Liver (tissue), 10 donors: ENCODE measurements at places on chromosomes 5 and 9. TPM values are rescaled to one million over a fixed set of nuclear protein-coding genes. Genes with fewer than 3 reads are reported as not detected.

- DNase-seq = no peak
These were observed 125.5 kb upstream of the IFNE start for GRCh38 chr9:21607576-21607975.

Gene PCDHGA10
- 1.2 TPM for polyA plus RNA-seq

DNA sequence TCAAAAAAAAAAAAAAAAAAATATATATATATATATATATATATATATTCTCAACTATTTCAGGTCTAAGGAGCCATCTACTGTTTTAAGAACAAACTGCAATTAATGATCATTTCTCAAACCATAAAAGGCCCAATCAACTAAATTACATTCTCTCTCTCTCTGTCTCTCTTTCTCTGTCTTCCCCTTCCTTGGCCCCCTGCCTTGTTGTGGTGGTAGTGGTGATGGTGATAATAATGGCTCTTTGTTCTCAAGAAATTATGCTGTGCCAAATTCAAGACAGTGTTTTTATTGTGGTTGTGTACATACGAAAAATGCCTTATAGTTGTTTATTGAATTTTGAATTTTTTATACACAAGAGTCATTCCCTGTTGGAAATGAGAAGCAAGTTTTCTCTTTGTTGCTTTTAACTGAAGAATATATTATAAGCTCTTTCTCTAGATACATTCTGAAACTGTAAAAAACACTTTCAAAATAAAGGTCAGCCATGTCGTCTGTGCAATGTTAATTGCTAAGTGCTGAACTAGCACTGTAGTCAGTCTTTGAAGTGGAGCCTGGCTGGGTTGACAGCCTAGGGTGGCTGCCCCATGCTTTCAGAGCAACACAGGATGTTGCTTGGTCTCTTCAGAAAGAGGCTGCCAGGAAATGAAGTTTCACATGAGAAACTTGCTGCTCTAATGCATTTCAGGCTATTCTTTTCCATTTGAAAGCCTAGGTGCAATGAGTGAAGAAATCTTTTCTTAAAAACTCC lies 96.0 kb downstream of the HINT1 start:
- no peak for DNase-seq

Gene C8G
- polyA plus RNA-seq = 1,117 TPM

DNA sequence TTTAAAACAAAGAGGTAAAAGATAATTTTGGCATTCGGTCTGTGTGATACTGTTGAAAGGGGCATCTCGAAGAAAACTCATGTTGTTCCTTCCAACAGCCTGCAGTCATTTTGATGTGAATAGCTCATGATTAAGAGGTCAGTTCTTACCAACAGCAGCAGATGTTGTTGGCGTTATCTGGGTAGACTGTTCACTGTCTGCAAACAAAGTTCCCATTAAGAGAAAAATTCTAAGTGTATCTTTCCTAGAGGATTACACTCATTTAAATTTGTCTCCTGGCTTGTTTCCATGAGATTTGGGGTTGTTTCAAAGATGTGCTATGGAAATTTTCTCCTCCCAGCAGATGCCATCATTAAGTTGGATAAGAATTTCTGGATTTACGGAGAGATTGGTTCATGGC lies 138.2 kb upstream of the RORB start:
- no peak for DNase-seq

- no peak for DNase-seq
These were observed 15.0 kb downstream of the ANKRD33B start for GRCh38 chr5:10578869-10579268.

GRCh38 chr5:65100911-65101631 lies 332.3 kb downstream of the CWC27 start:
- peak; percentile 57 for DNase-seq

Gene SLC36A1
- 1.6 TPM for polyA plus RNA-seq

DNA sequence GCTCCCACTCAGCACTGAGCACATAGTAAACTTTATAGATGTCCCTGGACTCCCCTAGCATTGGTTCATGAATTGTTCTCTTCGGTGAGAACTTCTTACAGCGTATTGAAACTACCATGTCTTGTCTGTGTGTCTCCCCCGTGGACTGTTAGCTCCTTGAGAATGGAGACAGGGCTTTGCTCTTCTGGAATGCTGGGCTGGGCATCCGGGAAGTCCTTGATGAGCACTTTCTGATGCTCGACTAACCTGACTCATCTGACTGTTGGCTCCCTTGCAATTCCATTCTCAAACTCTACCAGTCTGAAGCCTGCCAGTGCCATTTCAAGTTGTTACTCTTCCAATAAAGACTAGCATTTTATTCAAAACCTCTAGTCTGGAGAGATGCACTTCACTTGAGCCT lies 15.0 kb upstream of the PFDN1 start:
- DNase-seq = no peak

- DNase-seq = no peak
These were observed 101.3 kb downstream of the NUDT12 start for GRCh38 chr5:103461243-103461642.

Gene CXXC5
- polyA plus RNA-seq = 40.6 TPM

DNA sequence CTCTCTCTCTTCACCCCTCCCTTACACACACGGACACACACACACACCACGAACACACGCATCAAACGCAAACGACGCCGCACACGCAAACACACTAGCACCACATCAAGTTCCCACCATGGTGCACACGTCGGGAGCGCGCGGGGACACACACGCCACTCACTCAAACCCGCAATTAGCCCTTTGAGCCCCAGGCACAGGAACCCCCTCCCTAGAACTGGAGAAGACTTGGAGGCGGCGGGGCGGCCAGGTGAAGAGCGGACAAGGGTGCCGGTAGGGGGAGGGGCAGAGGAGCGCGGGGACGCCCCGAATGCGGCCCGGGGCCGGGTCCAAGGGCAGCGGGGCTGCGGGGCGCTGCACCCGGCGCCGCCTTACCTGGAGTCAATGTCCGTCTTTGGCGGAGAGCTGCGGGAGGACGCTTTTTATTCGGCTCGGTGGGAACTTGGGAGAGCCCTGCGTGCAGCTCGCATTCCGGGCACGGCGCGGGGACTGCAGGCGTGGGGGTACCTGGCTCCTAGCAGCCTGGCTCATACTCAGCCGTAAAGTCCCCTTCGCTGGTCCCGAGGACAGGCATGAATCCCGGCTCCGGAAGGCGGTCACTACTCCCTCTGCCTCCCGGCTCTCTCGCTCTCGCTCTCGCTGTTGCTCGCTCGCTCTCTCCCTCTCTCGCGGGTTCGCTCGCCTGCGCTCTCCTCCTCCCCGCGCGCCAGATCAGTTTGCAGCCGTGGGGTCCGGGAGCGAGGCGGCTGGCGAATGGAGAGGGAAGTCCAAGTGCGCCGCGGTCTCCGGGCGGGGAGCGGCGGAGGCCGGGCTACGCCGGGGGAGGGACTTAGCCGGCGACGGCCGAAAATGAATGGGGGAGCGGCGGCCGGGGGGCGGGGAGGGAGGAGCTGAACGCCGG lies at the start of gene BRINP1:
TSS of gene BRINP1 (minus strand) at position 755 of the 901 bp plus-strand sequence. CDS start 56,080 bp downstream, outside the sequence.
- no peak for DNase-seq

GRCh38 chr9:15369238-15369637 lies 53.4 kb upstream of the SNAPC3 start:
- no peak for DNase-seq

Gene IL4
- not detected for polyA plus RNA-seq

DNA sequence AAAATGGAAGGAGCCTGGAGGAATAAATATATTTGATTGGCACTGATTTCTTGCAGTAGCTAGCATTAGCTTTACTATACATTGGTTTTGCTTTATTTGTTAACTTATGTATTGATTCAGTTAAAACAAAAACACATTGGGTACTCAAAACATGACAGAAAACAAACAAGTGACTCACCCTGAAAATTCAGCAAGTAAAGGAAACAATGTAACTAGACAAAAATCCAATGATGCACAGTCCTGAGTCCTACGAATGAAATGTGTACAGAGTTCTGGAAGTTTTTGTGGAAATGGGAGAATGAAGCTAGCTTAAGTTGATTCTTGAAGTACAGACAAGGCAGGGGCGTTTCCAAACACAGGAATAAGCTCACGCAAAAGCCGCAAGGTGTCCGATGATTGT lies 175.0 kb downstream of the ELAVL2 start:
- DNase-seq = no peak

DNA sequence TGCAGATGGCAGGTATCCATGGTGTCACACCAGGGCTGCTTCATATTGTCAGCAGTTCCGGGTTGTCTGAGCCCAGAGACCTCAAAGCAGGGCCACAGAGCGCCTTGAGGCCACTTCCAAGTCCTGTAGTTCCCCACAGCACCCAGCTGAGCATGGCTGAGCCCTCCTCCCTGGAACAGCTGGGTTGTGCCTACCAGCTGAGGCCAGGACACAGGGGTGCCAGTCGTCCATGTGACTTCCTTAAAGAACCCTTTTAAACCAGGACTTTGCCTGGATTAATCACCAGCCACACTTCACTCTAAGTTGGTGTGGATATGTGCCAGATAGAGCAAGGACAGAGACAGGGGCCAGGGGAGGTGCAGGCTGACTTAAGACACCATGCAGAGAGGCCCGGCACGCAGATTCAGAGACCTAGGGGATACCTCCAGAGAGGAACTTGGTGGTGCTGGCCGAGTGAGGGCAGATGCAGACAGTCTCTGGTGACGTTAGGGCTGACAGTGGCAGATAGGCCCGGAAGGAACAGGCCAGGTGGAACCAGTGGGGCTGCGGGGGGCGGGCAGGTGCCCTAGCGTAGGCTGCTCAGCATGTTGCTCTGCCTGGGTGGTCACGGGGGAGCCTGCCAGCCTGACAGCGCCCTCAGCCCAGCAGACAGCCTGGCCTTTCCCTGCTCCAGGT lies 142.7 kb downstream of the CACNA1B start:
- no peak for DNase-seq

DNA sequence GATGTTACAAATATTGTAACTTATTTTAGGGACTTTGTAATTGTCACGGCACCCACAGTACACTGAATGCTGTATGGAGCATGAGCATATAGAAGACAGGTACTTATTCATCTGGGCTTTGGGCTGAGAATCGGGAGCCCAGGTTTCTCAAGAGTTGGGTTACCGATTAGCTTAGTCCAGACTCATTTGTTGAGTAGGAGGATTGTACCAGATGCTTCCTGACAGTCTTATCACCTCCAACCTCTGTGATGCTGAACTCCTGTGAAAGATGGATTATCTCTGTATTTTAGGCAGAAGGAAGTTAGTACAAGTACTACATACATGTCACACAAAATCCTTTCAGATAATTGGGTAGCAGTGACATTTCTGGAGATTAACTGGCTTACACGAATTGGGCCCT lies 79.2 kb downstream of the SV2C start:
- no peak for DNase-seq

DNA sequence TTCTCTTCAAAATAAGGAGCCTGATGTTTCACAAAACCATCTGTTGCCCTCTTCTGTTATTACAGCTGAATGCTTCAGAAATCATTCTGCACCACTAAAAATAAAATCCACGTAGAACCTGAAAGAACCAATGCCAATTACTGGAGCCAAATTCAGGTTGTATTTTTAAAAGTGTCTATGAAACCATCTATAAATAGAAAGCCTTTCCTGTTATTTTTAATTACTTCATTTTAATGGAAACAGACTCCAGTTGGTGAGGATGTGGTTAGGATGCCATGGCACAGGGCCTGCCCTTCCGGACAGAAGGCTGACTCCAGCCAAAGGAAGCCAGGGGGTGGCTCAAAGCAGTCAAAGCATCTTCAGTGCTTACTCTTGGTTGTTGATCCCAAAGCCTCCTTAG lies 119.8 kb downstream of the TENT4A start:
- no peak for DNase-seq

Gene SPATA31D4
- not detected for polyA plus RNA-seq

Gene ACO1
- 46.9 TPM for polyA plus RNA-seq

Gene NAIF1
- 4.8 TPM for polyA plus RNA-seq

- no peak for DNase-seq
These were observed 42.3 kb upstream of the LPCAT1 start for GRCh38 chr5:1565737-1566734.

DNA sequence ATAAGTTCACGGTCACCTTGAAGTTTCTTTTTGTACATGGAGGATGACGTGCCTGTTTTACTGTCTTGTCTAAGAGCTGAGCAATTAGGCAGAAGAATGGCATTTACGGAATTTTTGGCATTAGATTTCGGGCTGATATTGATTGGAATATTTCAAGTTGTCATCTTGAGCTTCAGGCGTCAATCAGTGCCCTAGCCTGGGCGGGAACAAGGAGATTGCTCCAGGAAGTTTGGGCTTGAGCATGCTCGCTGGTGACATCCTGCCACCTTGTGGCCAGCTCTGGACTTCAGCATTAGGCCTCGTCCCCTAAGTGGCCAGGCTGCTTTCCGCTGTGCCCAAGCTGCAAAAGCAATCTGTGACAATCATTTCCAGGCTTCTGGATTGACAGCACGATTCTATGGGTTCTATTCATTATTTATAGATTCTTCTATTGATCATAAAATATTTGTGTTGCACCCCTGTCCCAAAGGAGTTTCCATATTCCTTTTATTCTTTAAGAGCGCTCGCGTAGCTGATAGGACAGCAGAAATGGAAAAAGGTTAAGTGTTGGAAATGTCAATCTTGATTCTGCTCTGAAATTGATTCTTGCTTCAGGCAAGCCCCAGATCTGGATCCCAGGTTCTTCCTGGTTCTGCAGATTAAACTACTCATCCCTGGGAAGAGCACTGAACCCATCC lies 79.3 kb downstream of the SLC28A3 start:
- peak; percentile 68 for DNase-seq

Gene FBXL7
- polyA plus RNA-seq = 1.3 TPM

DNA sequence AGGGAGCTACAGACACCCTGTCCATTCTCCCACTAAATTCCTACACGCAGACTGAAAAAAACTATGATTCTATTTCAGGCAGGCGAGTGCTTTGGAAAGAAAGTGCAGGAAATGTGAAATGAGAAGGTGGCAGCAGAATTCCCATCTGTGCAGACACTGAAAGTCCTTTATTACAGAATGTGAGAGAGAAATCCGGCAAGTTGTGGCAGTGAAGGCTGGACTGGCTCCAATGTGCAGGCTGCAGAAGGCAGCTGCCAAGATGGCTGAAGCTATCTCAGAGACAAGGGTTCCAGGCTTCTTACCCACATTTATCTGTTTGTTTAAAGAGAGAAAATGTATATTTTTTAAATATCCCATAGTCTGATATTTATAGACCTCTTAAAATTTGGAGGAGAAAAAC lies 161.8 kb upstream of the VLDLR start:
- no peak for DNase-seq

DNA sequence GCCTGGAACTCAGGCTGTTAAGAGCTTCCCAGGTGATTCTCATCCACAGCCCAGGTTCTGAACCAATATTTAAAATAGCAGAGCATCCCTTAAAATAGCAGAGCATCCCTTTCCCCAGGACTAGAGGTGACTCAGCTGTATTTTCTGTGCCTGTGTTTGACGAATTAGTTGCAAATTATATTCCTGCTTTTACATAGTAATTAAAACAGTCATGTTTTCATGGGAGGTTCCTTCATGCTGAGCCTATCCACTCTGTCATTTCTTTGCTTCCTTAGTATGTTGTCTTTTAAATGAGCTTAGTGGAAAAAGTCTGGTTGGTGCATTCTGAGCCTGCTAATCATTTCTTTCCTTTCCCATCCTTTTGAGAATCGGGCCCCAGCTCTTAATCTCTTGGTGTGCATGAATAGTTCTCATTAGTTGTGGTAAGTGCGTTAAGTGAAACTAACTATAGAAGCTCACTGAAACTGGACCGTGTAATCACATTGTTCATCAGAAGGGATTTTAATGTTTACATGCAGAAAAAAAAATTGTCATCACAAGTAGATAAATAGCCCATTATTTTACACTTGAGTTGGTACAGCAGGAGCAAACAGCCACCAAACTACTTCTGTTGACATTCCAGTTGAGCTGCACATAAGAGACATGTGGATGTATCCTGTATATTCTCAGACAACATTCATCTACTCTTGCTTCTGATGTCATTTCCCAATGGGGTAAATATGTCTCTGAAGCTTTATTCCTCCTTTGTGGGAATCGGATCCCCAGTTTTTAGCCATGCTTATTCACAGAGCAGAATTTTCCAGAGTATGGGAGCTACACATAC lies 596.9 kb upstream of the WWC1 start:
- DNase-seq = no peak

GRCh38 chr9:23826120-23826629 lies at the start of gene ELAVL2:
TSS of gene ELAVL2 (minus strand) at chr9:23826240. CDS start at chr9:23762234, 64,006 bp downstream.
- DNase-seq = peak; percentile 78
